ENCODE measurements at places on chromosomes 2 and 18.
A peak's percentile ranks its signal among the peaks of the same experiment; 100 is the strongest.

DNA sequence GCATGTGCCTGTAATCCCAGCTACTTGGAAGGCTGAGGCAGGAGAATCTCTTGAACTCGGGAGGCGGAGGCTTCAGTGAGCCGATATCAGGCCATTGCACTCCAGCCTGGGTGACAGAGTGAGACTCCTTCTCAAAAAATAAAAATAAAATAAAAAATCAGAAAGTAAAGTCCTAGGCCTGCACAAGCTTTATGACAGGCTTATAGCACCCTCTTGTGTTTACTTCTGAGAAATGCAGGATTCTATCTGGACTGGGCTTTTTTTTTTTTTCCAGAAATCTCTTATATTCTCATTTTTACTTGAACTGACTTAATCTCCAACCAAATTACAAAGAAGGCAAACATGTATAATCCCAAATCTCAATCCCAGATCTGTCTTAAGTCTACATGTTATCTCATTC lies 26.1 kb upstream of the REG3G start:
- DNase-seq, result no peak

DNA sequence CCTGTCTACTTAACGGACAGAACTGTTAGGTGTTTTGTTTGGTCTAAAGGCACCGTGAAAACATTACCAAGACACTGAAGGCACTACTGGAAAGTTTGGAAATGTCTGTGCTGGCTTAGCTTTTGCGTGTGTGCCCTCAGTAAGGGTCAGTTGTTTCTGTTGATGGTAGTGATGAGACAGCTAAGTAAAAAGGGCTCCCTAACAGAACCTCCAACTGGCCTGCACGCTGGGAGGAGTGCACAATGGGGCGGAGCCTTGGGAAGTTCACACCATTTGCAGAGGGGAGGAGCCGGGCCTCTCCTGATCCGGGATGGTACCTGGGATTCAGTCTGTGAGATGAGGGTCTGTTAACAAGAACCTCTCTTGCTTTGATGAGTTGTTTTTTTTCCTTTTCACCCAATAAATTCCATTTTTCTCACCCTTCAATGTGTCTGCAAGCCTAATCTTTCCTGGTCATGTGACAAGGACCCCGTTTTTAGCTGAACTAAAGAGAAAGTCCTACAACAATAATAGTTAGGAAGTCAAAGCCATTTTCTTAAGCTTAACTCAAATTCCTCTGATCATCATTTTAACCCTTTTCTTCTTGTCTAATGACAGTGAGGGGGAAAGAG lies 368.7 kb downstream of the PARD3B start:
- no peak for DNase-seq

- DNase-seq, result no peak
Measured at GRCh38 chr2:8090748-8091700, 590.8 kb upstream of the ID2 start.

GRCh38 chr2:72112401-72112800 lies 35.3 kb downstream of the CYP26B1 start:
- no peak for DNase-seq

GRCh38 chr18:31583185-31583854 lies 8.4 kb upstream of the TTR start:
- DNase-seq, result no peak

DNA sequence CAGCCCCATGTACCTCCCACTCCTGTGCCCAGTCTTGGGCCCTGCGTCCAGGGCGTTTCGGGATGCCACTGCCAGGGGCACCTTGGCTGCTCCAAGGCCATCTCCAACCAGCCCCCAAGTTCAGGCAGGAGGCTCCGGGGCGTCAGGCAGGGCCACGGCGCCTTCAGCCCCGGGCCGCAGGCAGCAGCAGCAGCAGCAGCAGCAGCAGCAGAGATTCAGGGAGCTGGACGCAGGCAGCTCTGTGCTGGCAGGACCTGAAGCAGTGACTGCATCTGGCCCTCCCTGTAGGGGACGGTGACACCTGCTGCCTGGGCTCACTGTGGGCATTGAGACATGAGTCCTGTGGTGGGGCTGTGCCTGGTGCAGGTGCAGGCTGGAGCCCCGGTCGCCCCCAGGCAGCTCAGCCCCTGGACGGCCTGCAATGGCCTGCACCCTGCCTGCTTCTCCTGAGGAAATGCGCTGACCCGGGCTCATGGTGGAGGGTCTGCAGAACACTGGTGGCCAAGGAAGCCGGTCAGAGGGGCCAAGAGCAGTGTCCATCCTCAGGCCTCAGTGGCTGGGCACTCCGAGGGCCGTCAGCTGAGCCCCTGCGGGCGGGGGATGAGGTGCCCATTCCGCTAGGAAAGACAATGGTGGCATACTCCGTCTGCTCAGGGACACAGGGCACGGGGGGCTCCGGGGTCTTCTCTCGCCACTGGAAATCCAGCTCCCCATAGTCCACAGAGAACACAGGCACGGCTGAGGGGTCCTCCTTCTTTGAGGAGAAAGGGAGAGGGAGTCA lies 8.0 kb downstream of the PDCD1 start:
- DNase-seq, result no peak

DNA sequence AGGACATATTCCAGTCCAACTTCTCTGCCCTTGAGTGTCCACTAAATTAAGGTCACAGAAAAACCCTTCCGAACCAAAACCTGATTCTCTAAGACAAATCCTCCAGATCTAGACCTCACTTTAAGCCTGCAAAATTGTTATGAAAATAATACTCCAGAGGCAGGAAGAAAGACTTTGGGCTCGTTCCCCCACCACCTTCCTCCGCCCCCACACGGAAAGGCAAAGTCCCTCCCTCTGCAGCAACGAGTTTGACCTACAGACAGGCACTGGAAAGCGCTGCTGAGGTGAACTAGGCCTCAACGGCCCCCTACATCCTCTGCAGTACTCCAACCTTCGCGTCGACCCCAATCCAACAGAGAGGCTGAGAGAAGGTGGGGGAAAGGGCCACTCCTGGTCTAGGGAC lies 808 bp downstream of the ATP5MC3 start:
- DNase-seq, result peak; percentile 37

GRCh38 chr18:26471027-26471426 lies 77.3 kb downstream of the KCTD1 start:
- DNase-seq, result no peak

DNA sequence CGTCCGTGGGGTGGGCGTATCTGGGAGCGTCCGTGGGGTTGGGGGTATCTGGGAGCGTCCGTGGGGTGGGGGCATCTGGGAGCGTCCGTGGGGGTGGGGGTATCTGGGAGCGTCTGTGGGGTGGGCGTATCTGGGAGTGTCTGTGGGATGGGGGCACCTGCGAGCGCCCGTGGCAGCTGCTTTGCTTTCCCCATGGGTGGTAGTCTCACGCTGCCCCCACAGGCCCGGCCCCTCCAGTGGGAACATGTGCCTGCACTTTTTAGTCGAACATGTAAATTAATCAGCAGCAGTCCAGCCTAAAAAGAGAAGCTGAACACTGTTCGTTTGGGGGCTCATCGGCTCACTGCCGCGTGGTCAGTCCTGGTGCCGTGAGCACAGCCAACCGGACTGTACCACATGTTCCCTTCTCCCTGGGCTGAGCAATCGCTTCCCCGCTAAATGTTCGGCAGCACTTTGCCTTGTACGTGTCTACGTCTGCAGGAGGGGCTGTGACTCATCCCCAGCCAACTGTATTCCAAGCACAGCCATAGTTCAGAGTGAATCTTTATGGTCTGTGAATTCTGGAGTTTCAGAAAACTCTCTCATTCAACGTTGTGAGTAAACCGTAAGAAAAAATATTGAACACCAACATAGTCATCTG lies 271.5 kb downstream of the AGAP1 start:
- DNase-seq, result no peak

GRCh38 chr18:5600378-5601071 lies 56.7 kb upstream of the EPB41L3 start:
- DNase-seq, result peak; percentile 29

GRCh38 chr2:196263181-196263747 lies 91.9 kb upstream of the STK17B start:
- DNase-seq, result peak; percentile 49

GRCh38 chr2:23767876-23768621 lies 158.9 kb downstream of the ATAD2B start:
- no peak for DNase-seq

- DNase-seq, result no peak
Measured at GRCh38 chr2:64259312-64259711, 115.1 kb upstream of the PELI1 start.

- no peak for DNase-seq
Measured at GRCh38 chr18:34159691-34160185, 65.0 kb downstream of the NOL4 start.

DNA sequence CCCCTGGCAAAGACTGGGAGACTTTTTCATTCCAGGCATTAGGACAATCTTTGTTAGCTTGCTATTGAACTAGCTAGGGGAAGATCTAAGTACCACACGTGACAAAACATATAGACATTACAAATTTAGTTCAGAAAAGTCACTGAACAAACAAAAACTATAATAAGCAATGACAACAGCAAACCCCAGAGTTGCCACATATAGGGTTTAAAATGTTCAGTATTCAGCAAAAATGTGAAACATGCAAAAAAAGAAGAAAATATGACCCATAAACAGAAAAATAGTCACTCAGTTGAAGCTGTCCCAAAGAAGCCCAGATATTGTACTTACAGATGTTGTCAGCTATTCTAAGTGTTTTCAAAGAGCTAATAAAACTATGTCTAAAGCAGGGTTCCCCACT lies 431.1 kb upstream of the CDH2 start:
- no peak for DNase-seq

GRCh38 chr18:22060361-22060760 lies 109.0 kb upstream of the GATA6 start:
- no peak for DNase-seq

GRCh38 chr2:71102981-71103681 lies 26.9 kb downstream of the MCEE start:
- no peak for DNase-seq

DNA sequence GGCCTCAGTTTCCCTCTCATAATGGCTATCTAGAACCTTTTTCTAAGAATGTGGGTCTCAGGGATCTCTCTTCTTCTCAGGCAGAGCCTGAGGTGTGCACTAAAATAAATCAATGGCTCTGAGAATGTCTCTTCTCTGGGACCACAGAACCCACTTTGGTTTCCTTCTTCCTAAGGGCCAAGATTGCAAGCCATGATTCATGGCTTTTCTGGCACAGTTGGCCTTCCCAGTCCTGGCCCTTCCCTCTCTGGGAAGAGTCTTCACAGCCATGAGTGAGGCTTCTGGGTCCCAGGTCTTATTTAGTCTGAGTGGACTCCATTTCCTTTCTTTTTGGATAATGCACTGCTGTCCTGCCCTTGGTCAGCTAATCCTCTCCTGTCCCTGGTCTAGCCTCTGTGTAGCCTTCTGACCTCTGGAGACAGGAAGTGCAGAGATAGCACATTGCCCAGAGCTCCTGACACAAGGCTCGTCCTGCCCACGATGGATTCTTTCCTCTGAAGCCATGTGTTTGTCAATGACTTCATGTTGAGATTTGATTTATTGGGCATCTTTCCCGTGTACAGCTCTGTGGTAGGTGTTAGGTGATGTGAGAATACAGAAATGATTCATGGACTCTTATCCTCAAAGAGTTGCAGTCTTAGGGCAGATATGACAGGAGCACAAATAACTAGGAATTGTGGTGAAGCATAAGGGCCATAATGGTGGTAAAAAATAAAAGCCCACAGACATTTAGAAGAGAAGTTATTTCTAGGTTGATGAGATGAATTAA lies 245.0 kb downstream of the CLIP4 start:
- DNase-seq, result no peak

- no peak for DNase-seq
Measured at GRCh38 chr2:215879977-215880940, 133.1 kb downstream of the MREG start.

GRCh38 chr2:44772131-44772530 lies 169.4 kb upstream of the SIX3 start:
- DNase-seq, result no peak

GRCh38 chr2:239469106-239469960 lies 68.5 kb upstream of the HDAC4 start:
- DNase-seq, result no peak

All from globus pallidus (tissue), 1 donor.